Fibroblast of lung (primary cell): ENCODE measurements at places on chromosomes 11 and 22.

- peak; percentile 45 for DNase-seq
- no peak overlapping the region for H3K27ac ChIP-seq
- H3K4me3 ChIP-seq, result peak overlapping the region; percentile 7
- peaks cover 5% of the 10 kb centered on the region for H3K27me3 ChIP-seq
Measured at GRCh38 chr11:129312730-129313503, 62.7 kb upstream of the BARX2 start.

DNA sequence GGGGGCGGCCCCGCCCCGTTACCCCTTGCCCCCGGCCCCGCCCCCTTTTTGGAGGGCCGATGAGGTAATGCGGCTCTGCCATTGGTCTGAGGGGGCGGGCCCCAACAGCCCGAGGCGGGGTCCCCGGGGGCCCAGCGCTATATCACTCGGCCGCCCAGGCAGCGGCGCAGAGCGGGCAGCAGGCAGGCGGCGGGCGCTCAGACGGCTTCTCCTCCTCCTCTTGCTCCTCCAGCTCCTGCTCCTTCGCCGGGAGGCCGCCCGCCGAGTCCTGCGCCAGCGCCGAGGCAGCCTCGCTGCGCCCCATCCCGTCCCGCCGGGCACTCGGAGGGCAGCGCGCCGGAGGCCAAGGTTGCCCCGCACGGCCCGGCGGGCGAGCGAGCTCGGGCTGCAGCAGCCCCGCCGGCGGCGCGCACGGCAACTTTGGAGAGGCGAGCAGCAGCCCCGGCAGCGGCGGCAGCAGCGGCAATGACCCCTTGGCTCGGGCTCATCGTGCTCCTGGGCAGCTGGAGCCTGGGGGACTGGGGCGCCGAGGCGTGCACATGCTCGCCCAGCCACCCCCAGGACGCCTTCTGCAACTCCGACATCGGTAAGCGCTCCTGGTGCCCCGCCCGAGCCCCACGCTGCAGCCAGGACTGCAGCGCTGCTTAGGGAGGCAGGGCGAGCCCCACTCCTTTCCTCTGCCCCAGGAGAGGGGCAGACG is at the start of gene TIMP3:
TSS of gene TIMP3 (plus strand) at position 169 of the 700 bp plus-strand sequence. CDS start at position 466, 297 bp downstream.
- no peaks in the 10 kb centered on the region for H3K27me3 ChIP-seq
- peak; percentile 82 for DNase-seq
- H3K36me3 ChIP-seq, result no peaks in the 10 kb centered on the region
- peaks cover 12% of the 10 kb centered on the region for H3K4me1 ChIP-seq

- H3K27ac ChIP-seq, result no peak overlapping the region
- no peaks in the 10 kb centered on the region for H3K4me1 ChIP-seq
- no peak overlapping the region for H3K4me3 ChIP-seq
- no peak for DNase-seq
- H3K27me3 ChIP-seq, result no peaks in the 10 kb centered on the region
Measured at GRCh38 chr11:116446048-116446941, 326.5 kb downstream of the BUD13 start.

DNA sequence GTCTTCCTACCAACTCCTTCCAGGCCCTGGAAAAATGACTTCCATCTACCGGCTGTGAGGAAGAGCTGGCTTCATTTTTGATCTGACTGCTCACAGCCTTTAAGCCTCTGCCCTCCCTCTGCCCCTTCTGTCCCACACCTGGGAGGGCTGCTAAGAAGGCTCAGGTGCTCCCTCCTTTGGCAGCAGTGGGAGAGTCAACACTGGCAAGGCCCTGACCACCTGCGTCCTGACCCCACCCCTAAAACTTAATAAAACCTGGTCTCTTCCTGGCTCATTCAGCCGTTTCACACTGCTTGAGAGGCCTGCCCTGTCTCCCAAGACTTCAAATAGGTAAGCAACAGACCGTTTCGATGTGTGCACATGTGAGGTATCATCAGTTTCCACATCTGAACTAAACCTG is 52.1 kb upstream of the NFRKB start:
- no peaks in the 10 kb centered on the region for H3K4me1 ChIP-seq
- no peaks in the 10 kb centered on the region for H3K36me3 ChIP-seq
- no peak overlapping the region for H3K27ac ChIP-seq
- no peaks in the 10 kb centered on the region for H3K27me3 ChIP-seq
- H3K4me3 ChIP-seq, result no peak overlapping the region
